ENCODE measurements at places on chromosomes 13 and 19. TPM values are rescaled to one million over a fixed set of nuclear protein-coding genes. Genes with fewer than 3 reads are reported as not detected.

OVOL3 gene
- not detected for polyA plus RNA-seq

ZNF729 gene
- polyA plus RNA-seq, result not detected

TSPAN16 gene
- polyA plus RNA-seq, result not detected

ZNF471 gene
- 1.9 TPM for polyA plus RNA-seq

URAD gene
- polyA plus RNA-seq, result not detected

ZNF524 gene
- polyA plus RNA-seq, result 34.9 TPM

ONECUT3 gene
- polyA plus RNA-seq, result not detected

INAFM1 gene
- polyA plus RNA-seq, result 13.7 TPM

All from heart right ventricle (tissue), 16 donors.